Left lobe of liver (tissue), 2 donors: ENCODE measurements at places on chromosomes 6 and 20. TPM values are rescaled to one million over a fixed set of nuclear protein-coding genes. Genes with fewer than 3 reads are reported as not detected.

GRM1 gene
- not detected for total RNA-seq

C6orf15 gene
- total RNA-seq, result not detected

- DNase-seq, result no peak
Measured at GRCh38 chr6:75563032-75563431, 38.6 kb upstream of the SENP6 start.

TAP2 gene
- total RNA-seq, result 11.8 TPM

DNA sequence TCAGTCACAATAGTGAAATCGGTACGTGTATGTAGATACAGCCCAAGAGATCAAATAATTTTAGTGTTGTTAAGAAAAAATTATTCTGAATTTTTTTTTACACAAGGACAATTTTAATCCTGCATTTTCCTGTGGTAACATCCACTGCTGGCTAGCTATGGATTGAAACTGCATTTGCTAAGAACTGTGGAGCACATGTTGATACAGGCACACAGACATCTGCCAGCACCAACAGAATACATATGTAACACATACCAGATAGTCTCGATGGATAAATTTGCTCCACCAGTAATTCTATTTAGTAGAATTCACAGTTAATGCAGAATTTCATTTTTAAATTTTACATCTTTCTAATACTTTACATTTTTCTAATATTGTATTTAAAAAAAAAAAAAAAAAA, 2.2 kb downstream of the ASIP start:
- DNase-seq, result no peak

DNA sequence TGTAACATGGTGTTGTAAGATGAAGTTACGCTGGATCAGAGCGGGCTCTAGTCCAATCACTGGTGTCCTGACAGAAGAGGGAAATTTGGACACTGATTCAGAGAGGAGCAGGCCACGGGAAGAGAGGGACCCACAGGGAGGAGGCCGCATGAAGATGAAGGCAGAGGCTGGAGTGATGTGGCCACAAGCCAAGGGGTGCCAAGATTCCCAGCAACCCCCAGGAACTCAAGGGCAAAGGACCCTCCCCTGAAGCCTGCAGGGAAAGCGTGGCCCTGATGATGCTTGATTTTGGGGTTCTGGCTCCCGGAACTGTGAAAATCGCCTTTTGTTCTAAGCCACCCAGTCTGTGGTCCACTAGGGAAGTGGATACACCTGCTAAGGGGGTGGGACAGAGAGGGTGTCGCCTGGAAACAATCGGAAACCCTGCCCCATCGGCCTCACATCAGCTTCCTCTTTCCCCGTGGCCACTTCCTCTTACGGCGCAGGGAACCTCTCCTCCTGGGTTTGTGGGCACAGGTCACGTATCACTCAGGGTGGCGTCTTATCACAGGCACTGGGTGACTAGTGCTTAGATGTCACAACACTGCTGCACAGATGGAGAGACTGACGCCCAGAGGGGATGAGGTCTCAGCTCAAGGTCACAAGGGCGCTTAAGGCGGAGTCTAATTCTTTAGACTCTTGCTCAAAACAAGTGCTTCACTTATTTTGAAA, 58.0 kb downstream of the SULF2 start:
- peak; percentile 57 for DNase-seq

EDN1 gene
- 0.33 TPM for total RNA-seq

DNA sequence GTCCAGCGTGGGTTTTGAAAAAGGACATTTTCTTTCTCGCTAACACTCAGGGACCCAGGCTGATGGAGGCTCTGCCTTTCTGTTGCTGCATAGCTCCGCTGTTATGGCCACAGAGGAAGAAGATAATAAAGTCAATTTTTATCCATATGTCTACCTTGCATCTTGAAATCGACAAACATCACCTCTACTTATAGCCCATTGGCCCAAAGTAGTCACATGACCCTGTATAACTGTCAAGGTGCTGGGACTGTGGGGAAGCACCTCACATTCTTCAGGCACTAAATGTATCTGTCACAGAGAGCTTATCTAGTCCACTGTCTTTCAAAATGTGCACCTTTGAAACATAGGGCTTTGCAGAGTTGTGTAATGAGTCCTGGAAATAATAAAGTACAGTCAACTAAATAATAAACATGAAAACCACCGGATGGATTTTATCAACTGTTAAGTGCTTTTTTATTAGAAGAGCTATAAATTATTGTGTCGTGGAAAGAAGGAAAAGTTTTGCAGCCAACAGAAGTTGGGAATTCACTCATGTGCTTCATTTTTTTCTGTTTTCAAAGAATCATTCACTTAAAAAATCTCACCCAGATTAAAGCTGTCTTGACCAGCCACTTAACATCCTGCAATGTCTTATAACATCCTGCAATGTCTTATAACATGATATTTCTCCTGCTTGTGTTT, 47.7 kb upstream of the RCAN2 start:
- no peak for DNase-seq

IPCEF1 gene
- 0.98 TPM for total RNA-seq

DNA sequence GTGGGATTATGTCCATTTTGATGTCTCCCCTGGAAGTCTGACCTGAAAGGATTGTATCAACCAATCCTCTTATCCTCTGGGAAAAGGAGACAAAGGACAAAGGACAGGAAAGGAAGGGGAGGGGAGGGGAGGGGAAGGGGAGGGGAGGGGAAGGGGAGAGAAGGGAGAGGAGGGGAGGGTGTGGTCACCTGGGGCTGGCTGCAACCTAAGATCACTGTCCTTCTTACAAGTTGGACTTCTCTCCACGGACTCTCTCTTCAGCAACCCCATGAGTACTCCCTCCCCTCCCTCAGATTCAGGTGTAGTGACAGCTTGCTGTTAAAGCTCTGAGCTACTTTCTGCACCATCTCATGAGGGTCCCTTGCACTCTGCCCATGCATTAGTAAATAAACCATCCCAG, 58.9 kb upstream of the KLHL31 start:
- DNase-seq, result no peak

DNA sequence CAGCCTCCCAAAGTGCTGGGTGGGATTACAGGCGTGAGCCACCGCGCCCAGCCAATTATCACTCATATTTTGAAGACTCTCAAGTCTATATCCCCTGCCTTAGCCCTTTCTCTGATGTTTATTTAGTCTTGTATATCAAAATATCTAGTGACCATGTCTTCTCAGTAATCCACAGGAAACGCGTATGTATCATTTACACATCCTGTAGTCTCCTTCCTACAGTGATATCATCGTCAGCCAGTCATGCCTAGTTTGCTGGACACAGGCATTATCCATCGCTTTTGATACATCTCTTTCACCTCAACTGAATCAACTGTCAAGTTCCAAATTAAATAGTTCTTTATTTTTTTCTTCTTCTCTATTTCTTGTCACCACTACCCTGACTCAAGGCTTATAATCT, 223.7 kb downstream of the NKAIN2 start:
- DNase-seq, result no peak

KCNQ2 gene
- total RNA-seq, result not detected
